ENCODE measurements at places on chromosomes 13 and 19.

DNA sequence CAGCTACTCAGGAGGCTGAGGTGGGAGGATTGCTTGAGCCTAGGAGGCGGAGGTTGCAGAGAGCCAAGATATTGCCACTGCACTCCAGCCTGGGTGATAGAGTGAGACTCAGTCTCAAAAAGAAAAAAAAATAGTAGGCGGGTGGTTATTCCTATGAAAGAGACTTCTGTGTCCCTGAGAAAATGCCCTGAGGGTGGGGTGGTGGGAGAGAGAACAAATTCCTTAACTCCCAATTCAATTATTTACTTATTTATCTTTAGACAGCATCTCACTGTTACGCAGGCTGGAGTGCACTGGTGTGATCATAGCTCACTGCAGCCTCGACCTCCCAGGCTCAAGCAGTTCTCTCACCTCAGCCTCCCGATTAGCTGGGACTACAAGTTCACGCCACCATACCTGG lies 10.3 kb upstream of the EEF2 start:
- DNase-seq, result no peak

DNA sequence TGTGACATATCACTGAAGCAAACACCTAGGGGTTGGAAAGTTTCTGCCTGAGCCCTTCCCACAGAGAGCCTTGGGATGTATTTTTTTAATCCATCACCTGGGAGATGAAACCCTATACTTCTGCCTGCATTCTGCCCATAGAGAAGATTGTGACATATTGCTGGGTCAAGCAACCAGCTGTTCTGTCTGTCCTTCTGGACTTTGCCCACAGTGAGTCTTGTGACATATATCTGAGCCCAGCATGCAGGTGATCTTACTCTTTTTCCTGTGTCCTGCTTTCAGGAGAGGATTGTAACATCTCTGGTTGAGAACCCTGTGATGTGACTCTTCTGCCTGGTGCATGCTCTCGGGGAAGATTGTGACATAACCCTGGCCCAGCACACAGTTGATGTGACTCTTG lies 24.9 kb upstream of the ZNF681 start:
- DNase-seq, result no peak

DNA sequence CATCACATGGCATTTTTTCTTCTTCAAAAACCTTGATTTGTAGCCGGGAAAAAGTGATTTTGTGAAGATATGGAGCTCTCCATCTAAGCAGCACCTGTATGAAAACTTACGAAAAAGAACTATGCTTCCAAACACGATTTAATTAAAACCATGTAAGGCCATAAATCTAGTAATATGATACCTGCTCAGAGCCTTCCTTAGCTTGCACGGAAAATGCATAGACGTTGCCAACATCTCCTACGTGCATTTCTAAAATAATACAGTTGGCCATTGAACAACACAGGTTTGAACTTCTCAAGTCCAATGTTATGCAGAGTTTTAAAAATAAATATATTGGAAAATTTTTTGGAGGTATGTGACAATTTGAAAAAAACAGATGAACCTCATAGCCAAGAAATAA lies 59.1 kb upstream of the RNF113B start:
- no peak for DNase-seq

- no peak for DNase-seq
Observed at GRCh38 chr19:57719424-57719823, 8.0 kb downstream of the ZNF671 start.

DNA sequence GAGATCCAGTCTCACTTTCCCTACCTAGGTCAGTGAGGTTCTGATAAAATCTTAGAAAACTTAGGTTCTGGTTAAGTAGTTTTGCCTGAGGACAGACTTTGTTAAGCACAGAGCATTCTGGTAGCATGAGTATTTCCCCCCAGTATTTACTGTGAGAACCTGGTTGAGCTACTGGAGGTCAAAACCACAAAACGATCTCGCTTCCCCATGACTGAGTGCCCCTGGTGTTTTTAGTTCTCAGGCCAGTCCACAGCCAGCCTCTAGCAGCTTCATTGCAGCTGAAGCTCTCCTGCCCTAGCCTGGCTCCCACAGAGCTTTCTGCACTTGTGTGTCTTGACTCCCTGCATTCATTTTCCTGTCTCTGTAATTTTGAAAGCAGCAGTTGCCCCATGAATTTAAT lies 1138.2 kb downstream of the UQCRFS1 start:
- no peak for DNase-seq

- no peak for DNase-seq
Observed at GRCh38 chr19:3162418-3163229, 15.9 kb upstream of the S1PR4 start.

- DNase-seq, result no peak
Observed at GRCh38 chr13:72390909-72391308, 336.5 kb downstream of the MZT1 start.

DNA sequence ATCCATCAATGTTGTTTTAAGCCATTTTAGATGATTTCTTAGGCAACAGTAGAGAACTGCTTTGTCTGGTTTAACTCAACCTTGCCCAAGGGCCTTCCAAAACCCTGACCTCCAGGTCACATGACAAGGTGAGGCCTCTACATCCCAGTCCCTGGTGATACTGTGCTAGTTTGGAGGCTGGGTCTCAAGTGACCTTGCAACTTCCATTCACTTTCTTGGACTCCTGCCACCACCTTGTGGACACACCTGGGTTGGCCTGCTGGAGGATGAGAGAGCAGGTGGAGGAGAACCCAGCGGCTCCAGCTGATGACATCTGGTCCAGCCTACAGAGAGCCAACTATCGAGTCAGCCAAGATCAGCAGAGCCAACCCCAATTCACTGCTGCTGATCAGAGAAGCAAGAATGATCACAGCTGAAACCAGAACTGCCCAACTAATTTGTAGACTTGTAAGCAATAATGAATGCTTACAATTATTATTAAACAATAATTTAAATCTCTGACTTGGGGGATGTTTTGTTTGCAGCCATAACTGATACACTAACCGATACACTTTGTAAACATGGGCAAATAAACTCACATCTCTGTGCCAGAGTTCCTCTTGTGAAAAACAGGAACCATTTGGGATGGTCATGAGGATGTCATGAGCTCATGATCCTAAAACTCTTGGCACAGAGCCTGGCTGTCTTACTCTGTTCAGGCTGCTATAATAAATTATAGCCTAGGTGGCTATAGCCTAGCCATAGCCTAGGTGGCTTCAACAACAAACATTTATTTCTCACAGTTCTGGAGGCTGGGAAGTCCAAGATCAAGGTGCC lies 11.5 kb downstream of the FAM187B start:
- no peak for DNase-seq

- DNase-seq, result no peak
Observed at GRCh38 chr13:27310946-27311345, 40.3 kb downstream of the RASL11A start.

GRCh38 chr13:79155883-79156282 lies 250.2 kb downstream of the RBM26 start:
- DNase-seq, result no peak

DNA sequence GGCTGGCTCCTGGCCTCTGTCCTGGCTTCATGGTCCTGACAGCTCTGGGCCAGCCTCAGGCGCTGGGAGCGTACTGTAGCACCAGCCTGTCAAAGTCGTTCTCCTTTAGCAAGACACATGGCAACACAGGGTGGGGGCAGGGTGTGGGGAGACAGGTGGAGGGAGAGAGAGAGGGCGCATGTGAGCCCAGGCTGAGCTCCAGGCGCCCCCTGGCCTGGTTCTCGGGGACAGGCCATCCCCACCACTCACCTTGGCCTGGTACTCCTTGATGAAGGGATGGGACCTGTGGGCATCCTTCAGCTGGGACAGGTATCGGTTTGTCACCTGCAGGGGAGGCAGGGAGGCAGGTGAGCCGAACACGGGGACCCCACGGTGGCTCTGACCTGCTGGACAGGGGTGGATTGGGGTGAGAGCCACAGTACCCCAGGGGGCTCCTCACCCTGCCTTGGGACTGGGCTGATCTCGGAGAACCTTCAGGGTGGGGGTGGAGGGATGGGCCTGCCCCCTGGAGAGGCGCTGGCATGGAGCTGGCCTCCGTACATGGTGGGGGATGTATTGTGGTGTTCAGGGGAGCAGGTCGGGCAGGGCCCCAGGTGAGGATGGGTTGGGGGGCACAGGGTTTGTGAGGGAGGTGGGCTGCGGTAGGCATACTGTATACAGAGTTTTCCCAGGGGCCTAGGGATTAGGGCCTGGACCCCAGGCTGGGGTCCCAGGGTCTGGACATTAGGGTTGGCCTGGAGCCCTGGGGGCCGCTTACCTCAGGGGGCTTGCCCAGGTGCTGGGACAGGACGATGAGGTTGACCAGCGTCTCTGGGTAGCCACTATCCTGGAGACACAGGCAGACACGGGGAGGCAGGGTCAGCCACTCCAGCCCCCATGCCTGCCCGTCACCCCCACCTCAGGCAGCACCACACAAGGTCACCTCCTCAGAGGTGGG lies 3.9 kb upstream of the CERS1 start:
- DNase-seq, result no peak

DNA sequence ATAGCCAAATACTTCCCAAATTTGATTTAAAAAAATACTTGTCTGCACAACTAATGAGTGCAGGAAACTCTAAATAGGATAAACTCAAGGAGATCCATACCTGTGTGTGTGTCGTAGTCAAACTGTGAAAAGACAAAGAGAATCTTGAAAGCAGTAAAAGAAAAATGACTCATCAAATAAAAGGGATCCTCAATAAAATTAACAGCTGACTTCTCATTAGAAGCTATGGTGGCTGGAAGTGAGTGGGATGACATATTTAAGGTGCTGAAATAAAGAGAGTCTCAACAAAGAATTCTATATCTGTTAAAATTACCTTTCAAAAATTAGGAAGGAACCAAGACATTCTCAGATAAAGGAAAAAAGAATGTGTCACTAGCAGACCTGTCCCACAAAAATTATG lies 13.7 kb downstream of the RNASEH2B start:
- DNase-seq, result no peak

GRCh38 chr13:111382411-111382810 lies 62.0 kb downstream of the TEX29 start:
- no peak for DNase-seq
